ENCODE measurements at places on chromosomes 12 and 14. TPM values are rescaled to one million over a fixed set of nuclear protein-coding genes. Genes with fewer than 3 reads are reported as not detected.

The SUSD6 gene
- polyA plus RNA-seq, result 6.8 TPM

The LRTM2 gene
- not detected for polyA plus RNA-seq

The PPTC7 gene
- polyA plus RNA-seq, result 9.6 TPM

The ACOT4 gene
- polyA plus RNA-seq, result 2.7 TPM

The HOTAIR gene
- polyA plus RNA-seq, result not detected

The OR5AU1 gene
- not detected for polyA plus RNA-seq

The TMEM63C gene
- polyA plus RNA-seq, result not detected

The KLRC2 gene
- polyA plus RNA-seq, result 25.0 TPM

The KTN1 gene
- 30.1 TPM for polyA plus RNA-seq

The TOMM20L gene
- not detected for polyA plus RNA-seq

The BCL2L2 gene
- polyA plus RNA-seq, result not detected

The FBXW8 gene
- polyA plus RNA-seq, result 6.4 TPM

The SLC5A8 gene
- polyA plus RNA-seq, result not detected

The RNASE8 gene
- polyA plus RNA-seq, result not detected

The DUSP6 gene
- polyA plus RNA-seq, result 2.1 TPM

- peak; percentile 35 for DNase-seq
Measured at GRCh38 chr14:66395300-66395699, 90.9 kb upstream of the CCDC196 start.

GRCh38 chr12:55831447-55831815, 2.0 kb upstream of the DNAJC14 start:
- DNase-seq, result no peak

DNA sequence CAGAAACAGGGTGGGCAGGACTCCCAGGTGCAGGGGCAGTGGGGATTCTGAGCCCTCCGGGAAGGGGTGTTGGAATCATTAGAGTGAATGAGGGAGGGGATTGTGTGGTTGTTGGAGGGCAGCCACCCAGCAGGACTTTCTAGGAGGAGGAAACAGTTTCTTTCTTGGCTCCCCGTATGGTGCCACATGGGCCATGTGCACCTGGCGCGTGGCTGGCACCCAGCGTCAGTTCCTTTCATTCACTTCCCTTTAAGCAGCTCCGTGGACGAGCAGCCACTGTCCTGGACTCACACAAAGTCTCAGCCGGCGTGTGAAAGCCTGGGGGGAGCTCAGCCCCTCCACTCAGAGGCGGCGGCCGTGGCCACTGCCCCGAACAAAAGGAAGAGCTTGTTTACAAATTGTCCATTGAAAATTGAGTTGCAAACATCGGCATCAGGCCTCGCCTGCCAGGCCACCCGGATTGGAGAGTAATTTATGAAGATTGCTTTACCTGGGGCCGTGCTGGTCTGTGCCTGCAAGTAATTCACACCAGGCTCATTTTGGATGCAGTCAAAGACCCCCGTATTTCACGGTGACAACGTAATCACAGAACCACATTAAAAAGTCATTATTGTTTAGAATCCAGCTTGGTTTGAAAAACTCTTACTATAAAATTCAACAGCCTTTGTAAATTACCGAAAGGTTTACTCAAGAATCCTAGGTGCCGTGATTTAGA, 101.7 kb upstream of the C14orf180 start:
- DNase-seq, result no peak

GRCh38 chr12:8676651-8677050, 14.0 kb upstream of the MFAP5 start:
- DNase-seq, result no peak

- no peak for DNase-seq
Measured at GRCh38 chr14:60648249-60648933, 886 bp downstream of the SIX1 start.

DNA sequence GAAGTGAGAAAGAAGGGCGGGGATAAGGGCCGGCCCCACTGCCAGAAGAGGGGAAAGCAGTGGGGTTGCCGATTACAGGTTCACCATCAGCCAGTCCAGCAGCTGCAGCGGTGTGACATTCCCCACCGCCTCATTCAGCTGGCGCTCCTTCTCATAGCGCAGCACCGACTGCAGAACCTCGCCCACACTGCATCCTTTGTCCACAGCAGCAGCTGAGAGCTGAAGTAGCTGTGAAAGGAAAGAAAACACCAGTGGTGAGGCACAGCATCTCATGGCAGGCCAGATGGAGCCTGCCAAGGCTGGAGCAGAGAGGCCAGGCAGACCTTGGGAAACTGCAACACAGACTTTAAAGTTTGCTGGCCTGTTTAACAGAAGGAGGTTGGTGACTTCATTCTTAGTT, 33.2 kb downstream of the AKAP3 start:
- DNase-seq, result no peak

- no peak for DNase-seq
Measured at GRCh38 chr14:21299562-21300130, 19.8 kb downstream of the RPGRIP1 start.

DNA sequence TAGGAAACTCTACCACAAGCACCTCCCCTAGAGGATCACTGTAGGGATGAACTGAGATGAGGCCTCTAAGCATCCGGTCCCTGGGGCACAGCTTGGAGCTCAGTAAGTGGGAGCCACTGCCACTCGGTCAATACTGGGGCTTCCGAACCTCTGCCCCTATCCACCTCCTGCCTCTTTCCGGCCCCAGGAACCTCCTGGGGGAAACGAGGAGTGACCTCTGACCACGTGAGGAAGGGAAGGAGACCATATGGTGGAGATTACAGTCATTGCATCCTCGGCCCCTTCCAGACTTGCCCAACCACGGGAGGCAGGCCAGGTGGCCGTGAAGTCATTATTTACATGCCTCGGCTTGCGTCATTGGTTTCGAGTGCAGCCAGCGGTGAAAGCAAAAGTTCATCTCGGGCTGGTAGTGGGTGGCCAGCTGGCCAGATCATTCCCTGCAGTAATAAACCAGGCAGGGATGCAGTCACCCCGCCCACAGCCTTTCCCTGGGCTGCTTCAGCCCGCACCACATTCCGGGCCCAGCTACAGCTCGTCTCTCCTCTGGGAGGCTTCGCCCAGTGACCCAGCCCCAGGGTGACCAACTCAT, 65.4 kb downstream of the C14orf132 start:
- no peak for DNase-seq

GRCh38 chr12:51846911-51847642, 1.4 kb downstream of the FIGNL2 start:
- peak; percentile 27 for DNase-seq

DNA sequence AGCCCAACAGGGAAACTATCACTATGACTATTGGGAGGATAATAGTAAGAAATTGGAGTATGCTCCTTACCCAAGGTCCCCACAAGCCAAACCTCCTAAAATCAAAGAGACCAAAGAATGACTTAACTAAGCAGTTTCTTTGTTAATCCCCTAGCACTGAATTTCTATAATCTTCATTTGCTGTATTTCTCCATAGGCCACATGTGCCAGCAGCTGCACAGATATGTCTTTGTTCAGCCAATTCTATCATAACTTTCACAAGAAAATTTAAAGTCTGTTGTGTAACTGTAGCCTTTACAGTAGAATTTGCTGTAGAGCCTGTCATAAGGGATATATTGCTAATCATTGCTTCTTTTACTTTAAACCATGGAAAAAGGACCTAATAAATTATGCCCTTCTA, 104.0 kb downstream of the RIN3 start:
- no peak for DNase-seq

- DNase-seq, result no peak
Measured at GRCh38 chr12:94152292-94153078, 4.1 kb downstream of the PLXNC1 start.

GRCh38 chr12:104974626-104975290, 11.4 kb upstream of the NOPCHAP1 start:
- DNase-seq, result no peak

DNA sequence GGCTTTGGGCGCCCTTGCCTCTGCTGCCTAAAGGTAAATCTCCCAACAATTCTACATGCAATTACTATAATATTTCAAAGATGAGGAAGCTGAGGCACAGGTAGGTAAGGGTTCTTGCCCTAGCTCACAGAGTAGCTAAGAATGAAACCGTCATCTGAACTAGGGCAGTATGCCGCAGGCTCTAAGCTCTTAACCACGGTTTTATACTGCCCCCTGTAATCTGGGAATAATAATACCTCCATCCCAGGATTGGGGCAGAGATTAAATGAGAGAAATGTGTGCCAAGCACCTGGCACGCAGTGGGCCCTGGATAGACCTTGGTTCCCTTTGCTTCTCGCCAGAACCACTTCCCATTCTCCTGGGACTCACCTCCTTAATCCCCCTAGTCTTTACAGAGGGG, 1.5 kb upstream of the HRK start:
- DNase-seq, result no peak

- DNase-seq, result no peak
Measured at GRCh38 chr12:101021911-101022388, 188.1 kb downstream of the SLC5A8 start.

DNA sequence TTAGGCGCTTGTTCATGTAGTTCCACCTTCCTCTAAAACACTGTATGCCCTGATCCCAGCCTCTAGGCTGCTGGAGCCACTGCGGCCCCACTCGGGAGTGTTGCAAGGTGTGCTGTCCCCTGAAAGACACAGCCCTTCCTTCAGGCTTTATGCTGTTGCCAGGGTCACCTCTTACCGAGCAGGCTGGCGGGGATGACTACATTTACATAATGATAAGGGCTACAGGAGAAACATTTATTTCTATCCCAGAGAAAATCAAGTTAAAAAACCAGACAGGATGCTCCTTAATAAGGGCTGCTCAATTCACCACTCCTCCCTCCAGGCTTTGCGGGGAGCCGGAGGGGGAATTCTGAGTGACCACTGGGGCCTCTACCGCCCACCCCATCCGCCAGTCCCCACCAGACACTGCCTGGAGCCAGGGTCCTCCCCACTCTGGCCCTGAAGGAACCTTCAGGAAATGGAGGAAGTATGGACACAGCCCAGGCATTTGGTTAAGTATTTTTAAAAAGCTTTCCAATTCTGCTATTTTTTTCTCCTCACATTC, 200.6 kb downstream of the TTC7B start:
- no peak for DNase-seq

DNA sequence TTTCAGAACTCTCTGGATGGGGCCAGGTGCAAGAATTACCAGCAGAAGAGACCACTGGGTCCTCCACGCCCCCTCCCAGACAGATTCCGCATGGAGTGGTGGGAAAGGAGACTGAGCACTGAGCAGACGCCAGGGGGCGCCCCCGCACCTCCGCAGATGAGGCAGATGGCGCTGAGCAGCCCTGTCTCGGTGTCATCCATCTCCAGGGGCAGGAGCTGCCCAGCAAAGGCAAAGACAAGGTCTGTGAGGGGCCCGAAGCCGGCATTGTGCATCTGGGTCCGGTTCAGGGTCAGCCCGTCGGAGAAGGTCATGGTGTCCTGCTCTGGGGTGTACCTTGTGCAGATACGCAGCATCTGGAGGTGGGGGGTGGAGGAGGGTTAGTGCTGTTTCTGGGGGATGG, 6.3 kb upstream of the ITGB7 start:
- DNase-seq, result peak; percentile 90

GRCh38 chr12:112362310-112362709, 19.9 kb downstream of the HECTD4 start:
- DNase-seq, result no peak

DNA sequence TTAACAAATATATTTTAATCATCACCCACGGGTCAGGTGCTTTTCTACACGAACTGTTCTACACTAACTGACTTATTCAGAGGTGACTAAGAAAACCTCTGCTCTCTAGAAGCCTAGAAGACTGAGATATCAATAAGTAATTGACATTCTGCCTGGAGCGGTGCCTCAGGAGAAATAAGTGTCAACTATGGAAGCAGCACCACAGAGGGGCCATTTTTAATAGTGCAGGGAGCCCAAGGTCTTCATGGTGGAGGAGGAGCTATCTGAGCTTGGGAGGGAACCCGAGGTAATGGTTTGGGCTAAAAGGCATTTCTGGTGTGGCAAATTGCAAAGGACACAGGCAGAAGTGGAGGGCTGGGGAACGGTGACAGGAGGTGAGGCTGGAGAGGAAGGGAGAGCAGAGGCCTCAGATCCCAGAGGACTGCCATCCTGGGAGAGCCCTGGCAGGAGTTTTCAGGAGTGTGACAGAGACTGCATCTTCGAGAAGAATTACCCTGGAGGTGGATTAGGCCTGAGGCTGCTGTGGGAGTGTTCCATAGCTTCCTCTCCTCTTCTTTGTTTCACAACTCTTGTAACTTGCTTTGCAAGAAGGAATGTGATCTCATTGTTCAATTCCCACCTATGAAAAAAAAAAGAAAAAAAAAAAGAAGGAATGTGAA, 123.1 kb downstream of the NPAS3 start:
- no peak for DNase-seq

GRCh38 chr12:51307655-51308593, 16.1 kb downstream of the BIN2 start:
- DNase-seq, result no peak

GRCh38 chr12:68331869-68332727, at the start of gene MDM1:
TSS of gene MDM1 (minus strand) at chr12:68332362. CDS start at chr12:68332245, 117 bp downstream.
- peak; percentile 96 for DNase-seq

- DNase-seq, result no peak
Measured at GRCh38 chr14:98244966-98245569, 1026.9 kb downstream of the BCL11B start.

DNA sequence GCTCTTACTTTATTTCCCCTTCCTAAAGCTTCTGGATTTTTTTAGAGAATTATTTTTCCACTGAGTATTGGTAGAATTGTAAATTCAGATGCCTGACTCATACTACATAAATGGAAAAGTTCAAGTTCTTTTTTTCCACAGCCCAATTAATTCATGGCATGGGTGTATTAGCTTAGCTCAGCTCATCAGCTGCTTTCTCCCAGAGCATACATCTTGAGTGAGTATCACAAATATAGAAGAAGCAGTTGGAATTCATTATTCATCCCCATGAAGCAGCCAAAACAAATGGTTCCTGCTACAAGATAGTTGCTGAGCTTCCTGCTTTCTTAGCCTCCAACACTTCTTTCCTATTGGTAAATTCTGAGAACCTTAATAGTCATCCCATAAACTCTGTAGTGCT, 105.1 kb downstream of the C12orf50 start:
- no peak for DNase-seq

- DNase-seq, result no peak
Measured at GRCh38 chr12:17949558-17950141, 140.3 kb downstream of the RERGL start.

GRCh38 chr12:3122841-3123678, 45.9 kb downstream of the TSPAN9 start:
- no peak for DNase-seq

DNA sequence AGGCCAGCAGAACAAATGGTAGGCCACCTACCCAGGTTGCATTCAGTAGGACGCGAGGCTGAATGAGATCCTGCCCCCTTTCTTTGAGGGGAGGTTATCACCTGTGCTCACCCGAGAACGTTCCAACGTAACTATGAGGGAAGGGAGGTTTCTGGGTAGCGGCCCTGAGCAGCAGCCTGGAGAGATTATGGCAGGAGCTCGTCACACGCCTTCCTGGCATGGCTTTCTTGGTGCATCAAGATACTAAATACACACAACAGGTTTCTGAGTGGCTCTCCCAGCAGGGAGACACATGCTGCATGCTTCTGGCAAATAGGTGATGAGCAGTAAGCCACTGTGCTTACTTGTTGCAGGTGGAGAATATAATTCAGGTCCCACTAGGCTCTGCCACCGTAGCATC, 147.7 kb downstream of the CALM1 start:
- DNase-seq, result no peak

DNA sequence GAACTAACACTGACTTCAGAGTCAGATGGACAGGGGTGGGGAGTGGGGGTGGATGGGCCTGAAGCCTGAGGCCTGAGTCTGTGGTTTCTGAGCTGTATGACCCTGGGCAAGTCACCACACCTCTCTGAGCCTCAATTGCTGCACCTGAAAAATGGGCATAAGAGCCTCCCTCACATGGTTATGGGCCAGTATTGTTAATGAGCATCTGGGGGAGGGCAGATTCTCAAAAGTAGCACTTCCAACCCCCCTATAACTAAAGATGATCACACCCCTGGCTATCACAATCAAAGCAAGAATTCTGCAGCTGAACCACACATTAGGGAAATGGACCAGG, 168.6 kb downstream of the RBM19 start:
- no peak for DNase-seq
